ENCODE measurements at places on chromosomes 13 and 19. TPM values are rescaled to one million over a fixed set of nuclear protein-coding genes. Genes with fewer than 3 reads are reported as not detected.

The KLK3 gene
- not detected for total RNA-seq

The PSPN gene
- 3.1 TPM for total RNA-seq

The RASIP1 gene
- 7.5 TPM for total RNA-seq

The MISP3 gene
- 0.63 TPM for total RNA-seq

Measured in parietal lobe (tissue), 2 donors.